ENCODE measurements at places on chromosomes 6 and 20.

GRCh38 chr6:139448998-139449610 lies 74.7 kb upstream of the CITED2 start:
- no peak for DNase-seq

DNA sequence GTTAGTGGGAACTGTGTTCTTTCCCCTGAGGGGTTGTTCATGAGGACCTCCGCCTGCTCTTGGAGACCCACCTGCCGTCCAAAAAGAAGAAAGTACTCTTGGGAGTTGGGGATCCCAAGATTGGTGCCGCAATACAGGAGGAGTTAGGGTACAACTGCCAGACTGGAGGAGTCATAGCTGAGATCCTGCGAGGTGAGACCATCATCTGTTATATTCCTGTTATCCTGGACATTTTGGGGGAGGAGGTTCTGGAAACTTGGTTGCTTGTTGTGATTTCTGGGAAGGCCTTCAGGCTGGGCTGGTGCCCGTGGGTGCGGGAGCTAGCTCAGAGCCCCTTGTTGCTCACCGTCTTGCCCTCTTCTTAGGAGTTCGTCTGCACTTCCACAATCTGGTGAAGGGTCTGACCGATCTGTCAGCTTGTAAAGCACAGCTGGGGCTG lies 2.0 kb downstream of the NOP56 start:
- no peak for DNase-seq

- no peak for DNase-seq
These were observed 523.0 kb upstream of the FLRT3 start for GRCh38 chr20:14860410-14860814.

- DNase-seq: no peak
These were observed 9.5 kb upstream of the NKX2-2 start for GRCh38 chr20:21523281-21523868.

GRCh38 chr6:24982231-24982630 lies 46.5 kb upstream of the RIPOR2 start:
- no peak for DNase-seq

DNA sequence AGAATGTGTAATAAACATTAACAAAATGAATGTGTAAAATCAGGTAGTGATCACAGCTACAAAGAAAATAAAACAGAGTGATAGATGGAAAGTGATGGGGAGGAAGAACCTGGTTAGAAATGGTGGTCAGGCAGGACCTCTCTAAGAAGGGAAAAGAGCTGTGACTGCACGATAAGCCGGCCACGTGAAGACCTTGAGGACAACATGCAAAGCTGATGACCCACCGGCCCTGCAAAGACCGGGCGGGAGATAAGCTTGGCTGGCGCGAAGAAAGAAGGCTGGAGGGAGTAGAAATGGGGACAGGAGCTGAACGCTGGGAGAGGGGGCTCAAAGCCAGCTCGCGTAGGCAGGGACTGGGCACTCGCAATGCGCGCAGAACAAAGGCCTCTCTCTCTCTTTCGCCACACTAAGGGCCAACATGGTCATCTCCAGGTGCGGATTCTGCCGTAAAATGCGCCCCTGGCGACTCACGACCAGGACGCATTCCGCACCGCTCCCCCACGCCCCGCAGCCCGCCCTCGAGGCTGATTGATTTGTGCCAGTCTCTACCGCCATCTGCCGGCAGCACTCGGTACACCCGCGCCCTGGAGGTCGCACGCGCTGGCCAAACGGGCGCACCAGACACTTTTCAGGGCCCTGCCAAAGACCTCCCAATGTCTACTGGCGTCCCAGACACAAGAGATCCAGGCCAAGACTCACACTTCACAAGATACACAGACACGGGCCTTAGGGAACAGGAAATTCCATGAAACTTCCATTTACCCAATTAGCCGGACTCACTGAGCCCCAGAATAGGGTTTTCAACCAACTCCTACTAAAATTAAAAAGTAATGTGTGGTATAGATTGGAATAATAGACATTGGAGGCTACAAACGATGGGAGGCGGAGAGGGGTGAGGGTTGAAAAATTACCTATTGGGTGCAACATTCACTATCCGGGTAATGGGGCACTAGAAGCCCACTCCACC lies 9.4 kb downstream of the DEFB132 start:
- DNase-seq: peak; percentile 68

GRCh38 chr6:154363821-154364220 lies 7.2 kb upstream of the IPCEF1 start:
- DNase-seq: no peak

GRCh38 chr6:51129043-51129442 lies 310.4 kb downstream of the TFAP2B start:
- DNase-seq: no peak

- no peak for DNase-seq
These were observed 20.2 kb upstream of the TNFAIP3 start for GRCh38 chr6:137846772-137847313.

- DNase-seq: no peak
These were observed 659 bp downstream of the SLC35F1 start for GRCh38 chr6:117907601-117908245.

DNA sequence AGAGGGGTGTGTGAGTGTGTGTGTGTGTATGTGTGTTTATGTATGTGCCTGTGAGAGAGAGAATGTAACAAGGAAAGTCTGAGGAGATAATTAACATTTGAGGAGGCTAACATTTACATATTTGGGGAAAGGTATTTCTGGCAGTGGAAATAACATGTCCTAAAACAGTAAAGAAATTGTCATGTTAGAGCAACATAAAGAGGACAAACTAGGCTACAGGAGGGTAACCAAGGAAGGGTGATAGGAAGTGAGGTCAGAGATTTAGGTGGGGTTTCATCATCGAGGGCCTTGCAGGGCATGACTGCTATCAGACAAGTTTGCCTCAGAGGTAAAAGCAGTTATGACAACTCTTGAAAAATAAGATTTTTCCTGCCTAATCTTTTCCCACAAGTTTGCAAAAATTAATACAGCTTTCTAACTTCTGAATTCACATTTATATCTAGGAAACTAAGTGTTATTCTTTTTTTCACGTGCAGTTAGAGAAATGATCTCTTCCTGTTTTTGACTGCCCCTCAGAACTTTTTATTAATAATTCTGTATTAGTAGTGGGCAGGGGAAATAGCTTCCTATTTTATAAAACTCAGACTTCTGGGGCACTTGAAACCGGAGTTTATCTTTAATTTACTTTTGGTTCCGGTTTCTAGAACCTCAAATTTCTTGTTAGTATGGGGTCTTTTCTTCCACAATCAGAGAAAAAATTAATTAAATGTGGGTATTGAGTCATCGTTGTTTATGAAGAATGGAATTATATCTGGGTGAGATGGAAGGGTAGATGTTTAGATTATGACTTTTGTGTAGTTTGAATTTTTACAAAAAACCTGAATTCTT lies 30.5 kb upstream of the RHAG start:
- no peak for DNase-seq

DNA sequence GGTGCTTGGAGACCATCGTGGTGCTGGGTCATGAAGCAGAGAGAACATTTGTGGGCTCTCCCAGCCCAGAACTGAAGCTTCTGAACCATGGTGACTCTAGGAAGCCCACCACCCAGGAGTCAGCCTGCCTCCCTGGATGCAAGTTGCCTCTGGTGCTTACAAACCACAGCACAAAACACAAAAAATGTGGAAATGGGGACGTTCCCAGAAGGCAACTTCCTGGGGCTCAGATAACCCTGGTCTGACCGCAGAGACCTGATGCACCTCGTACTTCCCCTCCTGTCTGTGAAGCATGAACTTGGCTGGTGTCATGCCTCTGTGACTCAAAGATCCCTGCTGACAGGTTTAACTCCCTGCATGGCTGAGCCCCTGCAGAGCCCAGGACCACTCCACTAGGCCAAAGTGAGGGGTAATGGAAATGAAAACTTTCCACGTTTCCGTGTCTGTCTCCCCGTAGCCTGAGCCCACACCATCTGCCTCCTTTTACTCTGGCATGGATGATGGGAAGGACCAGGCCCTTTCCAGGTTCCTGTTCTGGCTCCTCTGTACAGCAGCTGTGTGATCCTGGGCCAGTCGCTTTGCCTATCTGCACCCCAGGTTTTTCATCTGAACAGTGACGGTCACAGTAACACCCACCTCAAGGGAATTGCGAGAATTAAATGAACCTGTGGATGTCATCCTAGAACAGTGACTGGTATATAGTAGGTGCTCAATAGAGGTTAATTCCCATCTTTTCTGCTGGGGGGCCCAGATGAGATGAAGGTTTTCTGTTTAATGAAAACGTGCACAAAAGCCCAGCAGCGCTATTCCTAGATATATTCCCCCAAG lies 57.7 kb downstream of the PPP1R16B start:
- DNase-seq: no peak

DNA sequence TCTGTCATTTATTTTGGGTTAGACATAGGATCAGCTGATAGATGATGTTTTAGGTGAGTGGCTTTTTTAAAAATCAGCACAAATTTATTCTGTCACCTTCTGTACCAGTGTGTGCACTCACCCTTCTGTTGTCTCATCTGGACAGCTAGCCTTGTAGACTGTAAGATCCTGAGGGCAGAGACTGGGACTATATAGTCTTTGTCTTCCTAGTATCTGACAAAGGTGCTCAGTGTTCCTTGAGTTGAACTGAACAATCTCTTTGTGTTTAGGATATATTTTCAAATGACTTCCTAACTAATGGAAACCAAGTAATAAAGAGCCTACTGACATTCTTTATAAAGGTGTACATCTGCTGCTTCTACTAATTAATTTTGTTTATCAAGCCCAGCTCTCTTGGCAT lies 3.0 kb downstream of the DCBLD1 start:
- DNase-seq: no peak

- no peak for DNase-seq
These were observed 42.2 kb downstream of the SNX9 start for GRCh38 chr6:157865249-157865648.

DNA sequence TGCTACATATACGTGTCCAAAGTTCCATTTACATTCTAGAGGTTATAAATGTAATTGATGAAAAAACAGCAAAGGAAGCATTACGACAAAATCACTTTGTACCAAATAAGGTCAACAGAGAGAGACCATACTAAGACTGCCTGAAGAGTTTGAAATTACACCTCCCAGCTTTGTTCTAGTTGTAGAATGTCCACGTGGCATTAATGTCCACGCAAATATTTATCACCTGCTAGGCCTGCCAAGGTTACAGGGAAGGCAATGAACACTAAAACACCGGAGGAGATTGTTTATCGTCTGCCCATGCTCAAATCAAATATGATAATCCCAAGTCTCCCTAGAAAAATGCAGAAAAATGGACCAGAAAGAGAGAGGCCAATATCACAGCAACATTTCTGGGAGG lies 6.2 kb downstream of the RALGAPA2 start:
- no peak for DNase-seq
